Endothelial cell (in vitro differentiated cells): ENCODE measurements at places on chromosomes 12 and 14. TPM values are rescaled to one million over a fixed set of nuclear protein-coding genes. Genes with fewer than 3 reads are reported as not detected.

PRKD1 gene
- 9.0 TPM for total RNA-seq

SYNDIG1L gene
- 1.1 TPM for total RNA-seq

PRPH gene
- total RNA-seq: not detected

CIROP gene
- not detected for total RNA-seq

GRCh38 chr14:103716091-103716801 lies 636 bp downstream of the ZFYVE21 start:
- peak; percentile 38 for DNase-seq

GRCh38 chr12:122743895-122744525 lies 8.6 kb upstream of the DENR start:
- DNase-seq: no peak

DNA sequence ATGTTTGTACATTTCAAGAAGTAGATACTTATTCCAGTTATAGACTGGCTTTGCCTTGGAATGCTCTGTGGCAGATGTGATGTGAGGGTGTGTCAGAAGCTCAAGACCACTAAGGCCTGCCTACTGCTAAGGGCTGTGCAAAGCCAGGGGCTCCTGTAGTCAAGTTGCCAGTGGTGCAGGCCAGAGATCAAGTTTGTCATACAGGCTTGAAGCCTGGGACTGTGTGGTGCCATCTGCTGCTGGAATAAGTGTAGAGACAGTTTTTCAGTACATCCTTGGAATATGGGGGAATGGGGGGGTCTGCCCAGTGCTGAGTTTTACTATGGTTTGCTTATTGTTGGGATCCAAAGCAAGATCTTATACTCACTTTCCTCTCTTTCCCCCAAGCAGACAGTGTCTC lies 649.9 kb upstream of the FOXG1 start:
- no peak for DNase-seq

DNA sequence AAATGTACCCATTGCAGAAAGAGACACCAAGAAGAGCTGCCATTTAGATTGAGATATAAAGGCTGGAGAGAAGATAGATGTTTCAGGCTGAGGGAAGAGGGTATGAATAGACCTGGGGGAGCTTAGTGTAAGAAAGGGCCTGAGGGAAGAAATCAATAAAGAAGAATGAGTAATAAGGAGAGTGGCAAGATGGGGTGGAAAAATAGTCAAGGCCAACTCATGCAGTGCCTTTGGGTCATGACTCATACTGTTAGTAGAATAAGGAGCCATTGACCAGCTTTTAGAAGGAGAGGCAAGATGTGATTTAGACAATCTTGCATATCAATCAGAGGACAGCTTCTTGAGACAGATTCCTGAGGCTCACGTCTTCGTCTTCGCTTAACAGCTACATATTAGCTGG lies 287.5 kb downstream of the DUSP6 start:
- DNase-seq: no peak

GRCh38 chr14:98085751-98086150 lies 1186.2 kb downstream of the BCL11B start:
- DNase-seq: no peak

DNA sequence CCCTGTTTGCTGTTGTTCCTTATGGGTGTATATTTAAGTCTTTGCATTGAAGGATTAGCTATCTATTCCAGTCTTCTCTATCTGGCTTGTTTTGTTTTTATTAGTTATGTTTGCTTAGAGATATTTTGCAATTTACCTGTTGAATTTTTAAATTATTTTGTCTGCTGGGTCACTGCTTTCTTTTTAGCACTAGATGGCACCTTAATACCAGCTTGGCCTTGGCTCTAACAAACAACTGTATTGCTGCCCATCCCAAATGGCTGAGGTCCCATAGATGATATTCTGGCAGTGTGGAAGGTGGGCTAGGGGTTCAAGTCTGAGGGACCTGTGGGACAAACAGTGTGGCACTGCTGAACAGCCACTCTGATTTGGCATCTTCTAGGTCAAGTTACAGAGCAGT lies 144.0 kb upstream of the FBXO33 start:
- DNase-seq: no peak
